ENCODE measurements at places on chromosomes 13 and 19.

- no peak overlapping the region for H3K27ac ChIP-seq
- H3K4me3 ChIP-seq = no peak overlapping the region
- no peaks in the 10 kb centered on the region for H3K27me3 ChIP-seq
- DNase-seq = no peak
These were observed 178.3 kb downstream of the EFNB2 start for GRCh38 chr13:106357198-106357597.

DNA sequence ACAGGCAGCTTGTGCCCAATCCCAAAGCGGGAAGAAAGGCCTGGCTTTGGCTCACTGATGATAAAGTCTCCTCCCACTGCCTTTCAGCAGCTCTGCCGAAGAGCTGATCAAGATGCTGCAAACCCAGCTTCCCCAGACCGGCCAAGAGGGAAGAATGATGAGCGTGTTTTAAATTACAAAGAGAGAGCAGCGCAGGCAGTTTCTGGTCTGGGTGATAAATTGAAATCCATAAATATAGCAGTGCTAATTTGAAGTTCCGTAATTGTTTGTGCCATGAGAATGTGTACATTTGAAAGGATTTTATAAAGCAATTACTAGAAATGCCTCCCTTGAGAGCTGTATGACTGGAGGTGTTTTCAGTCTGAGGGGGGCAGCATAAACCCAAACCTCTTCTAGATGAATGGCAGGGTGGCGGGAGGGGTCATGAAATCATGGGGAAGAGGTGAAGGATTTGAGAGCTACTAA is 171.8 kb downstream of the STK24 start:
- peak; percentile 41 for DNase-seq
- no peak overlapping the region for H3K4me3 ChIP-seq
- H3K4me1 ChIP-seq = peaks cover 26% of the 10 kb centered on the region
- H3K27me3 ChIP-seq = no peaks in the 10 kb centered on the region
- H3K36me3 ChIP-seq = no peaks in the 10 kb centered on the region

- H3K27ac ChIP-seq = no peak overlapping the region
- DNase-seq = no peak
- H3K4me3 ChIP-seq = no peak overlapping the region
- H3K36me3 ChIP-seq = no peaks in the 10 kb centered on the region
These were observed 41.7 kb upstream of the EHD2 start for GRCh38 chr19:47671499-47671898.

DNA sequence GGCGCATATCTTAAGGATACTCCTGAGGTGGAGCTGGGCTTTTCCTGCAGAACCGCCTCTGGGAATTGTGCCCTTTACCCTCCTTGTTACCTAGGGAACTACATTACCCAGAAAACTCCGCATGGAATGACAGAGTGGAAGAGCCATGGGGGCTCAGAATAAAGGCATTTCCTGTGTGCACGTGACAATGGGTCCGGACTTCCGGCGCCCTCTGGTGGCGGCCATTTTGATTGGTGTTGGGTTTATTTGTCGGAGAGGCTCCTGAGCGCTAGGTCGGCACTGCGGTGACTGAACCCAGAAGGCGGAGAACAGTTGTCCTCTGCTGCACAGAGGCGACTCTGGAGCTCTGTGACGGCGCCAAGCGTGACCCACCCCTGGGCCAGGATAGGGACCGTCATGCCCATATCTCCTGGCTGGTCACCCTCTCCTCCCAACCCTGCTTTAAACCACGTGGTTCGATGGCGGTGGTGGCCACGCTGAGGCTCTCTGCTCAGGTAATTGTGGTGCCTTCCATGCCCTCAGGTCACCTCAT is at the start of gene ZNF587B:
ZNF587B (plus strand) TSS at position 229 of the 532 bp plus-strand sequence; CDS start at position 459, 230 bp downstream.
- DNase-seq = peak; percentile 59
- no peaks in the 10 kb centered on the region for H3K36me3 ChIP-seq
- H3K27me3 ChIP-seq = no peaks in the 10 kb centered on the region
- no peak within 1 kb of the TSS for H3K4me3 ChIP-seq

- no peaks in the 10 kb centered on the region for H3K27me3 ChIP-seq
- H3K4me1 ChIP-seq = peaks cover 6% of the 10 kb centered on the region
- no peaks in the 10 kb centered on the region for H3K36me3 ChIP-seq
These were observed 10.3 kb downstream of the DNAJB1 start for GRCh38 chr19:14507704-14508542.

- no peak for DNase-seq
- H3K27me3 ChIP-seq = peaks cover 18% of the 10 kb centered on the region
- peaks cover 15% of the 10 kb centered on the region for H3K4me1 ChIP-seq
- no peak overlapping the region for H3K27ac ChIP-seq
- H3K4me3 ChIP-seq = no peak overlapping the region
- H3K36me3 ChIP-seq = no peaks in the 10 kb centered on the region
These were observed 2.0 kb downstream of the AMER2 start for GRCh38 chr13:25169951-25170553.

DNA sequence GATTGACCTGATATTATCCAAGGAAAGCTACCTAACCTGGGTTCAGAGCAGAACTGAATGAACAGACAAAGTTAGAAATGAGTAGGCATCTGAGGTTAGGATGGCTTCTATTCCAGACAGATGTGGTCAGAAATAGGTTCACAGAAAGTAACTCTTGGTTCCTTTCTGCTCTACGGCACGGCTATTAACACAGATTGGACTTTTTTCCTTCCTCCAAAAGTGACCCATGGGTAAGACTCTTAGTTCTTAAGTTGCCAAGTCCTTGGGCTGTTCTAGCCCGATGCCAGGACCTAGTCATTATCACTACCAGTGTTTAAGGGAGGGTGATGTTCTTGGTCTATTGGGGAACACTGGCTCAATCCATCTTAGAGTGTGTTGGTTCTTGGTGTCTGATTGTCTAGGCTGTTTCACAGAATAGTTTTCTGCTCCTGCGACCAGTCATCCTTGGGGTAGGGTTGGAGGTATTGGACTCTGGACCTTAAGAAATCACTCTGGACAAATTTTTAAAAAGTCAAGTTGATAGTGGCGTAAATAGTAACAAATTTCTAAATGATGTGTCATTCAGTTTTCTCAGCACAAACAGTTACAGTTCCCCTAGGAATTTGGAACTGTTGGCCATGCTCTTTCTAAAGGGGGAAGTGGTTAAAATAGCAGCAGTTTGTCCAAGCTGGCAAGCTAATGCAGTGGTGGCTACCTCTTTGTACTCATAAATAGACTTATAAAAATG is 60.1 kb upstream of the MYCBP2 start:
- H3K4me3 ChIP-seq = no peak overlapping the region
- no peaks in the 10 kb centered on the region for H3K36me3 ChIP-seq
- no peaks in the 10 kb centered on the region for H3K4me1 ChIP-seq
- H3K27me3 ChIP-seq = no peaks in the 10 kb centered on the region
- DNase-seq = no peak

DNA sequence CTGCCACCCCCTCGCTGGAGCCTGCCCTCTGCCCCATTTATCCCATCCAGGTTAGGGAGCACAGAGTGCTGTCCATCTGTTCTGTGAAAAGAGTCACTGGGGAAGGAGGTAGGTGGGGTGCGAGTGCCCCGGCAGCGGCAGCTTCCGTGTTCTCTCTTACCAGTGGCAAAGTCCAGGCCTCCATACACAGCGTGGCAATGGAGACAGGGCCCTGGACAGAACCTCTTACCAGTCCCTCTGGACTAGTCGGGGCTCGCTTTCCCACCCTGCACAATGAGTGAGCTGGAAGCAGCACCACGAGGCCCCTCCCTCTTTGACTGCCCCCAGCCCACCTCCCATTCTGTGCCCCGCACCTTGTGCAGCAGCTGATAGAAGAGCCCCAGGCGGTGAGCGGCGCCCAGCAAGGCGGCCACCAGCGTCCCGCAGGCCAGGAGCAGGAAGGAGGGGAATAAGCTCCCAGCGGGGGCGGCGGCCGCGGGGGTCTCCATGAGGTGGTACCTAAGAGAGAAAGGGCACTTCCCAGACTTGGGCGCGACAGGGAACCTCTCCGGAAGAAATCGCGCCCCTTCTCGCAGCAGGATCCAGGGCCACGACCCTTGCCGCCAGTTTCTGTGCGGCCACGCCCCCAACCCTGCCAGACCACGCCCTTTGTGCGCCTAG is 17.5 kb downstream of the SYDE1 start:
- H3K27me3 ChIP-seq = no peaks in the 10 kb centered on the region
- DNase-seq = peak; percentile 49
- H3K27ac ChIP-seq = peak overlapping the region; percentile 77

GRCh38 chr13:23750383-23751121 is 138.6 kb downstream of the MIPEP start:
- H3K27ac ChIP-seq = no peak overlapping the region
- H3K4me1 ChIP-seq = no peaks in the 10 kb centered on the region
- no peak for DNase-seq
- no peak overlapping the region for H3K4me3 ChIP-seq
- H3K36me3 ChIP-seq = no peaks in the 10 kb centered on the region

DNA sequence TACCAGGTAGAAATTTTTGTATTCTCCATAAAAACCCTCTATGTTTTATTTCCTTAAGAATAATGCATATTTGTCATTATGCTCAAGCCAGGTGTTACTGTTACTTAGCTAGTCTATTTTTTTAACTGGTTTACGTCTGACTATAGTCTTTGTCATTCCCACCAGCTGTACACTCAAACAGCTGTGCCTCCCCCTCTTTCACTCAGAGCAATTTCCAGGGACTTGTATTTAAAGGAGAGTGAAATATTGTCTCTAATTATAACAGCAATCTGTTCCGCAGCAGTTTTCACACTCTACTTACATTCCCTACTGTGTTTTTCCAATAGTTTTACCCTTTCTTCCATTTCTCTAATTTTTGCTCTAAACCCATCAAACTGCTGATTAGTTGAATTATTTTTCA is 813.6 kb upstream of the MIR17HG start:
- H3K4me1 ChIP-seq = no peaks in the 10 kb centered on the region
- no peak overlapping the region for H3K4me3 ChIP-seq
- DNase-seq = no peak
- no peaks in the 10 kb centered on the region for H3K36me3 ChIP-seq
- no peak overlapping the region for H3K27ac ChIP-seq

- no peak overlapping the region for H3K4me3 ChIP-seq
- no peak overlapping the region for H3K27ac ChIP-seq
- no peaks in the 10 kb centered on the region for H3K4me1 ChIP-seq
- no peaks in the 10 kb centered on the region for H3K27me3 ChIP-seq
These were observed 556.2 kb downstream of the KCTD12 start for GRCh38 chr13:76329866-76330580.

- no peaks in the 10 kb centered on the region for H3K36me3 ChIP-seq
- H3K27me3 ChIP-seq = no peaks in the 10 kb centered on the region
- H3K4me3 ChIP-seq = no peak overlapping the region
- H3K27ac ChIP-seq = no peak overlapping the region
- H3K4me1 ChIP-seq = no peaks in the 10 kb centered on the region
These were observed 452.0 kb downstream of the SLITRK6 start for GRCh38 chr13:85347251-85347650.

- H3K4me3 ChIP-seq = no peak overlapping the region
- no peaks in the 10 kb centered on the region for H3K27me3 ChIP-seq
- H3K36me3 ChIP-seq = no peaks in the 10 kb centered on the region
- peaks cover 4% of the 10 kb centered on the region for H3K4me1 ChIP-seq
- no peak overlapping the region for H3K27ac ChIP-seq
These were observed 14.4 kb upstream of the CEBPA start for GRCh38 chr19:33316541-33317264.

DNA sequence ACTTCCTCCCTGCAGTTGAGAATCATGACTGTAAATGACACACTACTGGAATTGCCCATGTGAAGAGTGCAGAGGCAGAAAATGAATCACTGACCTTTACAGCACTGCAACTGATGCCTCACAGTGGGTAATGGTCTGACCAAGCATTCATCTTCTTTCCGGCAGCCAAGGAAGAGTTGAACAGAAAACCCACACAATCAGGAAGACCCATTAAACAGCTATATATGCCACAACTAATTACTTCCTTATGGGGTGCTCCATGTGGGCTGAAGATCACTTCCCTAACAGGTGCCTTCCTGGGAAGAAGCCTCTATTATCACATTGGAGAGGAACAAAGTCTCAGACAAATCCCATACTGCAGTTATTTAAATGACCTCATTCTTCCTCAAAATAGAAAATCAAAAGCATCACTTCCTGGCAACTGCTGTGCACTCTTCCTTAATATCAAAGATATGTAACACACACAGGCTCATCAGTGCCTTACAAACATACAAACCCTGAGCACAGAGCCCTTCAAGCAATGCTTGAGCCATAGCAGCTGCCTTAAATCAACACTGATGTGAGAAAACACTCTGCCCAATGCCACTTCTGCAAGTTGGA is 45.8 kb downstream of the RUBCNL start:
- H3K27ac ChIP-seq = no peak overlapping the region
- H3K27me3 ChIP-seq = no peaks in the 10 kb centered on the region
- DNase-seq = no peak
- no peak overlapping the region for H3K4me3 ChIP-seq

DNA sequence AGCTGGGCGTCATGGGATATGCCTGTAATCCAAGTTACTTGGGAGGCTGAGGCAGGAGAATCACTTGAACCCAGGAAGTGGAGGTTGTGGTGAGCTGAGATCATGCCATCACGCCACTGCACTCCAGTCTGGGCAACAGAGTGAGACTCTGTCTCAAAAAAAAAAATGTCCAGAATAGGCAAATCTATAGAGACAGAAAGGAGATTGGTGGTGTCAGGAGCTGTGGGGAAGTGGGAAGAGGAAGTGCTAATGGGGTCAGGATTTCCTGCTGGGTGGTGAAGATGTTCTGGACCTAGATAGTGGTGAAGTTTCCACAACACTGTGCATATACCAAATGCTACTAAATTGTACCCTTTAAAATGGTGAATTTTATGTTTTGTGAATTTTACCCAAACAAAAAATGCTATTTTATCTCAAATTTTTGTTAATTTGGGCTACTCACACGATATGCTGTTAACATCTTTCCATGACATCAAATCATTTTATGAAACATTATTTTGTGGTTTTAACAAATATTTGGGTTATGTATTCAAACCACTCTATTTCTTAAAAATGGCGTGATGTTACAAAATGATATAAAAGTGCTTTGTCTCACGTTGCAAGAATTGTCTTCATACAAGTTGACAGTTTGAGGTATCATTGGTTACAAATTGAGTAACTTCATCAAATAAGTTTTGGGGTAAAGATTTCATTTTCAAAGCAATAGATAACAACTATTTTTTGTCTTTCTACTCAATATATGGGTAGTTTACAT is 7.4 kb upstream of the CYP4F3 start:
- no peak overlapping the region for H3K27ac ChIP-seq
- H3K27me3 ChIP-seq = peaks cover 5% of the 10 kb centered on the region
- H3K4me1 ChIP-seq = no peaks in the 10 kb centered on the region
- no peak for DNase-seq
- H3K4me3 ChIP-seq = no peak overlapping the region

- DNase-seq = no peak
- no peaks in the 10 kb centered on the region for H3K36me3 ChIP-seq
- H3K27ac ChIP-seq = no peak overlapping the region
- H3K27me3 ChIP-seq = no peaks in the 10 kb centered on the region
These were observed 8.4 kb upstream of the C13orf46 start for GRCh38 chr13:113982296-113982661.

GRCh38 chr13:97491452-97491851 is 57.5 kb downstream of the RAP2A start:
- no peaks in the 10 kb centered on the region for H3K4me1 ChIP-seq
- no peak for DNase-seq
- no peaks in the 10 kb centered on the region for H3K27me3 ChIP-seq
- no peak overlapping the region for H3K4me3 ChIP-seq
- H3K36me3 ChIP-seq = no peaks in the 10 kb centered on the region
